Stomach (tissue), 19 donors: ENCODE measurements at places on chromosomes 2 and 18. TPM values are rescaled to one million over a fixed set of nuclear protein-coding genes. Genes with fewer than 3 reads are reported as not detected.
A peak's percentile ranks its signal among the peaks of the same experiment; 100 is the strongest.

ANKRD30BL gene
- total RNA-seq, result not detected

UGT1A4 gene
- 1.2 TPM for total RNA-seq

DNA sequence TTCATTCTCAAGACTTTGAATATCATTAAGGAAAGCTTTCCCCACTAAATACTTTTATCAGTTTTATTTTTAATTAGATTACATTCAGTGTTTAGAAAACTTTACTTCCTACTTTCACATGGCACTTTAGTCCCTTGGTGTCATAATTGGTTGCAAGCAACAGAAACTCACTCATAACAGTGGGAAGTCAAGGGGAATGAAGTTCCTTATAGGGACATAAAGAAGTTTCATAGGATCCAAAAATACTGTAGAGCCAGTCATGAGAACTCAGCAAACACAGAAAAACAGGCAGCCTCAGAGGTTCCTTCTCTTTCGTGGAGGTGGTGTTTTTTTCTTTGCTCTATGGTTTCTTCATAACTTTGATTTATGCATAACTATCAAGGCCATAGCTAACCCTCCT, 809.0 kb downstream of the BCL11A start:
- no peak for DNase-seq

- no peak for DNase-seq
Observed at GRCh38 chr18:7590826-7591560, 23.9 kb downstream of the PTPRM start.

- DNase-seq, result no peak
Observed at GRCh38 chr2:76326636-76327035, 615.9 kb upstream of the GCFC2 start.

DNA sequence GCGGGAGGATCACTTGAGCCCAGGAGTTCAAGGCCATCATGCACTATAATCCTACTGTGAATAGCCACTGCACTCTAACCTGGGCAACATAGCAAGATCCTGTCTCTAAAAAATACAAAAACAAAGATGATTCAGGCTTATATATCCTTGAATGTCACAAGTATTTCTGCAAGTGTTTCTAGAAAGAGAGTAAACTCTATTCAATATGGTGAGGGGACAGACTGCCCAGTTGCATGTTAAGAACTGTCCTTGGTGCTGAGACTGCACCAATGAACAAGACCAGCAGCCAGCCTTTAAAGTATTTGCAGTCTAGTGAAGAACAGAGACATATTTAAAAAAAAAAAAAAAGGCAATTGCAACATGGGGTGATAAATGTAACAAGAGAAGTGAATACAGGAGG, 16.4 kb downstream of the MAP3K19 start:
- DNase-seq, result peak; percentile 74

DNA sequence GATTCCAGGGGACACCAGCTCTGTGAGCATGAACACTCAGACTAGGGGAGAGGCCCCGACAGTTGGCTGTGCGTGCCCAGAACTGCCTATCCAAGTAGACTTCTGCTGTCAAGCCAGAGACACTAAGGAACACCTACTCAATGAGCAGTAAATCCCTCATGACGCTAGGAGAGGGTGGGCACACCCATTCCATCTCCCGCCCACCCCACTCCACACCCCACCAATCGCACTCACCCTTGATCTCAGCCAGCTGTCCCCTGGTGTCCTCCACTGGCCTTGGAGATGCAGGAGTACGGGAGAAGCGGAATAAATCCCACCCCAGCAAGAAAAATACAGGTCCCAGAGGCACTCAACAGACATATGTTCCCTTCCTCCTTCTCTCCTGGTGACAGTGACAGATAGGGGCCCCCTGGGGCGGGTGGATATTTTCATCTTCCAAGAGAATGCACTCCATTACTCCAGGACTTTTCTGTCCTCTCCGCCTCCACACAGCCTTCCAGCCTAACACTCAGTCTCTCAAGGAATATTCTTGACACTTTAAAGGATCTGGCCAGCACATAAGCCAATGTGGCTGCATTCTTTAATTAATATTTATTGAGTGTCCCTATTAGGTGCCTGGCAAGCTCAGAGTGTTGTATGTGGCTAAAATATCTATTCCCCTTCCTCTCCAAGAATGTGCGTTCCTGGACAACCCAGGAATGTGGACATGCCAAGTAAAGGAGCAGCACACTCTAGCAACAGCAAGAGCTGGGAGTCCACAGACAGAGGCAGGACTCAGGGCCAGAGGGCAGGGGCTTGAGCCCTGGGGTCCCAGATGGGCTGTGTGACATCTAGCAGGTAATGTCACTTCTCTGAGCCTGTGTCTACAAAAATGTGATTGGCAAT, 13.1 kb upstream of the SMAD7 start:
- DNase-seq, result no peak

GRCh38 chr2:11764359-11764758, 17.9 kb downstream of the LPIN1 start:
- DNase-seq, result peak; percentile 61

DNA sequence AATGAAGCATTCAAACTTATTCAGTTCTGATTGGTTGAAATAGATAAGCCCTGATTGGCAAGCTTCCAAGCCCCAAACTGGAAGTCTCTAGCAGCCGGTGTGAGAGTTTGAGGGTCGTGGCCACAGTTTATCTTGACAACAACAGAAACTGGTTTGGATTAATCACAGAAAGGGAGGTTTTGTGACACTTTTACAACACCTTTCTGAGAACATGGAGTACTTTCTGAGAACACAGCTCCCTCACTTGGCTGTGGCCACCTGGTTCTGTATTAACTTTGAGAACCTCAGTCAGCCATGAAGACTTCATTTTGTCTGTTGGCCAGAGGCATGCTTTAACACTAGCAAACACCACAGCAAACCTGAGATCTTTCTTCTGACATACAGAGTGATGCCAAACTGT, 280.7 kb upstream of the VWC2L start:
- no peak for DNase-seq

GRCh38 chr2:4668381-4668780, 965.0 kb downstream of the DCDC2C start:
- no peak for DNase-seq

- DNase-seq, result no peak
Observed at GRCh38 chr2:241821460-241822263, 12.7 kb downstream of the NEU4 start.

GRCh38 chr2:216279031-216279430, 93.3 kb downstream of the MARCHF4 start:
- DNase-seq, result peak; percentile 61

- DNase-seq, result no peak
Observed at GRCh38 chr2:69977186-69977585, 15.8 kb upstream of the ASPRV1 start.

GRCh38 chr2:96091711-96092572, 24.4 kb downstream of the ADRA2B start:
- DNase-seq, result peak; percentile 50
